ENCODE measurements at places on chromosomes 1 and 21.

GRCh38 chr1:186189156-186189555 lies 185.9 kb downstream of the TPR start:
- DNase-seq: no peak

- no peak for DNase-seq
These were observed 870.5 kb upstream of the CXADR start for GRCh38 chr21:16642353-16642752.

DNA sequence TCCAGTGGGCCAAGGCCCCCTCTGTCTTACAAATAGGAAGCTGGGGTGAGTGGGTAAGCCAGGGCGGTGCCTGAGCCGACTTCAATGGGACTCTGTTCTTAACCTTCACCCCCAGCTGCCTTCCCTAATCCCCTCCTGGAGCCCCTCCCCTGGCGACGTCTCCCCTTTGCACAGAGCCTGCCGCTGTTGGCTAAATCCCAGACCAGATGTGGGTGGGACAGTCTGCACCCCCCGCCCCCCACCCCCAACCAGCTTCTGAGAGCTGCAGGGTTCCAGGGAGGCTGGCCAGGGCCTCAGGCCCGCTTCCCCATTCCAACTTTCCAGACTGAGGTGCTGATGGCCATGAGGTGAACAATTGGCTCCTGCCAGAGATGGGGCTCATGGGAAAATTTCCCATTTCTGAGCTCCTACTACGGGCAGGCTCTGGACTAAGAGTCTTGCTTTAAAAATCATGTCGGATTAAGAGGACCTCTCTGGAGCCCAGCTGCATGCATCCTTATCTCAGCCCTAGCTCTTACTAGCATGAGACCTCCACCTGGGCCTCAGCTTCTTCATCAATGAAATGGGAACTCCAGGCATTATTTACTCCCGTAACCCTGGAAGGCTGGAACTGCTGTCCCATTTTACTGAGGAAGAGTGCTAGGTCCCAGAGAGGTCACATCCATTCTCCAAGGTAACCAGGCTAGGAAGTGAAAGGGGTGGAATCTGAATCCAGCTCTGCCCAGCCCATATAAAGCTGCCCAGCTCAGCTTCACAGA lies 6.4 kb downstream of the COL8A2 start:
- DNase-seq: no peak

GRCh38 chr1:153628638-153629342 lies 556 bp downstream of the S100A1 start:
- DNase-seq: no peak

- no peak for DNase-seq
These were observed 30.8 kb downstream of the AK2 start for GRCh38 chr1:33005838-33006421.

GRCh38 chr1:215476541-215476940 lies 90.6 kb upstream of the KCTD3 start:
- DNase-seq: no peak

DNA sequence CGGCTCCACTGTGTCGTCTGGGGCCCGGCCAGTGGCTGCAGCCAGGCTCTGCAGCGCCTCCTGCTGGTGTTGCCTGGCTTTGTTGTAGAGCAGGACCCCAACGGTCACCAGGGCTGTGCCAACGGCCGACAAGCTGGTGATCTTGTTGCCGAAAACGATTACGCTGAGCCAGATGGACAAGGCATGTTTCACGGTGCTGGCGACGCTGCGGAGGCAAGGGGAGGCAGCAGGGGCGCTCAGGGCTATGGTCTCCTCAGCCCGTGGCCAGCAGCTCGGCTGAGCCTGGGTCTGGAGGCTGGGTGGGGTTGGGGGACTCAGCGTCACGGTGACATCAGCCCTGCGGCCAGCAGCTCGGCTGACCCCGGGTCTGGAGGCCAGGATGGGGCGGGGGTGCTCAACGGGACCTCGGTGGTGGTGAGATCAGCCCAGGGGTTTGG lies 7.0 kb upstream of the CDK11B start:
- DNase-seq: no peak

- DNase-seq: no peak
These were observed 50.9 kb downstream of the PRDM15 start for GRCh38 chr21:41827951-41828883.

DNA sequence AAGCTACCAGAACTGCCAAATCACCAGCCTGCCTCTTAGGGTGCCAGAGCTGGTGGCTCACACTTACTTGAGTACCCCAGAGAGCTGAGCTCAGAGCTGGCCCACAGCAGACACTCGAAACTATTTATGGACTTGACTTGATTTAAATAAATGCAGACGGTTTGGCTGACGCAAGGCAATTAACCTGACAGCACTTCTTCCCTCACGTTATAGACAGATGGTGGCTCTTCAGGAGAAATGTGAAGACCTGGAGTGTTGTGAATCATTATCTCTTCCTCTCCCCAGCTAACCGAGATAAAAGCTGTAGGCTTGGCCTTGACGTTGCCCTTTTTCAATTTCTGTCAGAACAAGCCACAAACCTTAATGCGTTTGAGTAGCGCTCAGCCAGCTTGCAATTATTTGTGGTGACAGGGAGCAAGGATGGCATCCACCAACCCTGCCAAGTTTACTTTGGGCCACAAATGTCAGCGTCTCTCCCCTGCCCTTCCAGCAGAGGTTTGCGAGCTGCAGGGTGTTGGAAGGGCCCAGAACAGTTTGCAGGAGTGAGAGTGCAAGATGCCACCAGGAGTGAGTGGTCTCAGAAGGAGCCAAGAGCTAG lies 34.0 kb upstream of the BCAR3 start:
- no peak for DNase-seq

- DNase-seq: no peak
These were observed 48.0 kb downstream of the MARK1 start for GRCh38 chr1:220575718-220576497.

- DNase-seq: no peak
These were observed 187.6 kb downstream of the RHOU start for GRCh38 chr1:228922722-228923376.

DNA sequence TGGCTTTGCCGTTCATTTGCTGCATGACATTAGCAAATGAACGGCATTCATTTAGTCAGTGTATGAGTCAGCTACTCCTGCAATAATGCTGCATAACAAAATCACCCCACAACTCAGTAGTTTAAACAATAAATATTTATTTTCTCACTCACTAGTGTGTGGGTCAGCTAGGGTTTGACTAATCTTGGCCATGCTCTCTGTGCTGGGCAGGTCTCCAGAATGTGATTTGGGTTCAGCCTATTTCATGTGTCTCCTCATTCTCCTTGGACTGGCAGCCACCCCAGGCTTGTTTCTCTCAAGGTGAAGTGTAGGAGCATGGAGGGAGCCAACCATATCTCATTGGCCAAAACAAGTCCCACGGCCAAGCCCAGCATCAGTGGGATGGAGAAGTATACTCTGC lies 104.3 kb downstream of the LACTBL1 start:
- DNase-seq: no peak

DNA sequence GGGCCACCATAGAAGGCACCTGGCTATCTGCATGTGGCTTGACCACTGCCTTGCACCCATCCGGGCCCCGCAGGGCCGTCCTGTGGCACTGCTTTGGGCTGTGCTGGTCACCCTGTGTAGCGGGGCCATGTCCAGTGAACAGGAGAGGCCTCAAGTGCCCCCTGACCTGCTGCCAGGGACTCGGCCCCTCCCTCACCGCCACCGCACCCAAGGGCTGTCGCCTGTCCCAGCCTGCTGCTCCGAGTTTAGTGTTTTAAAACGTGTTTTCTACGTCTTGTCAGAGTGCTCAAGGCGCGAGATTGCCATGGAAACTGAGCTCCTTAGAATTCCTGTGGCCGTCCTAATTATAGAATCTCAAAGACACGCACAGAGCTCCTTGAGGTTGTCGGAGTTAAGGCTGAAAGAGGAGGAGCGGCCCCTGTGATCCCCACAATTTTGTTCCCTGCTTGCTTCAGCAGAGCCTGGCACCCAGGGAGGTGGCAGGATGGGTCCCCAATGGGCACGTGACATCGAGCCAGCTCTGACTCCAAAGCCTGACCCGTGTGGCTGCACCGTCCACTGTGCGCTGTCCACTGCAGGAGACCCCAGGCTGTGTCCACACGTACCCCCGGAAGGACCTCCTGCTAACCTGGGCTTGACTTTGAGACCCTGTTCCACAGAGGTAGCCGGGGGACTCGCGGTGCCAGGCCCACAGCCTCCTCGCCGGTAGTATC lies 66.2 kb downstream of the FAAP20 start:
- no peak for DNase-seq

DNA sequence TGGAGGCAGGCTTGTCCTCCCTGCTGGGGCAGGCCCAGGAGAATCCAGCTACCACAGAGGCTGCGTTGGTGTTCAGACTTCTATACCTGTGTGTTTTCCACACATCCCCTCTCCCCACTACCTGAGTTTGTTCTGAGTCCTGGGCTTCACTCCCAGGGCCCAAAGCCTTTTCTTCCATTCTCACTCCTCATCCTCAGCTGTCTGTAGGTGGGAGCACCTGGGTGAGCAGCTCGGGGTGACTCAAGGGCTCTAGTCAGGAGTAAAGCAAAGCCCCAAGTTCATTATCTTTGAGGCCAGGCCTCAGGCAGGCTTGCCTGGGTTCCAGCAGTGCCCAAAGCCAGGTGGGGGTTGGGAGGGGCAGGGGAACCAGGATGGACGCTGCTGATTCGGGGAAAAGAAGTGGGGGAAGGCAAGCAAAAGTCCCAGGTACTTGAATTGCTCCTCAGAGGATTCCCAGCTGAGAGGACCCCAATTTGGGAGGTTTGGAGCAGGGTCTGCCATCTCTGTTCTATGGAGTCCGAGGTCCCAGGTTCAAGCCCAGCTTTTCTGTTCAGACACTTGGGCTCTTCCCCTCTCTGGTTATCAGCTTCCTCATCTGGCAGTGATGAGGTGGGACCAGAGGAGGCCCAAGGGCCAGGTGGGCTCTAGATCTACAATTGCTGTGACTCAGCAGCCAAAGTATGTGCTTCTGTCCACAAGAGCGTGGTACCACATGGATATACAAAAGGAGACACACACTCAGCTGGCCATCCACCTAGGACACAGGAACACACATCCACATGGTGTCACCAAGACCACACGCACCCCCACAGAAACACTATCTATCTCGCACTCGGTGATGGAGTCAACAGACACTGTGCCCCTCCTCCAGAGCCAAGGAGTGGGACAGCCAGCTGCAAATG lies 5.8 kb upstream of the PTPN7 start:
- DNase-seq: no peak

GRCh38 chr1:58922302-58923089 lies 138.6 kb upstream of the JUN start:
- DNase-seq: no peak

- DNase-seq: no peak
These were observed 418.8 kb downstream of the SIPA1L2 start for GRCh38 chr1:232211149-232211548.

DNA sequence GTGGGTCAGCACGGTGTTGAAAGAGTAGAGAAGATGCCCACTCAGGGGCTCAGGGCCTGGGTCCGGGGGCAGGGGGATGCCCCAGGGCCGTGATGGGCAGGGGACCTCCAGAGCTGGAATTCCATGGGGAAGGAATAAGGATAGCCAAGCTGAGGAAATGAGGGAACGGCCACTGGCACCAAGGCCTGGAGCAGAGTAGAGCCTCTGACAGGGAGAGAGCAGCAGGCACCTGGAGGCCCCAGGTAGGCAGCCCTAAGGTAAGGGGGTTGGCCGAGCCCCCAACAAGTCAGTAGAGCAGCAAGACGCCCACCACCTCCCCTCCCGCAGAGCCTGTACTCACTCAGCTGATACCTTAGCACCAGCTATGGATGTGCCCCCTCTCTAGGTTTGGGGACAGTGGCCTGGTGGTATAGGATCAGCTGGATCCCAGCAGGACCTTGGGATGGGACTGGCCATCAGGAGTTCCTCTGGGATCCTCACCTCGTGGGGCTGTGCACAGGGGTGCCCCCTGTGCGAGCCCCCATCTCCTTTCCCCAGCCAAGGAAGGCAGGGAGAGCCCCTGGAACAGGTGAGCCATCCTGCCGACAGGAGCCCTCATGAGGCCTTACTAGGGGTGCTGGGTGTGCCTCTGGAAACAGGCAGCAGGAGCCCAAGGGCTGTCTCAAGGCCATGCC lies 21.0 kb upstream of the ARF1 start:
- DNase-seq: no peak

- no peak for DNase-seq
These were observed 25.5 kb downstream of the CAPN9 start for GRCh38 chr1:230772457-230773395.

Measured in activated CD8-positive, alpha-beta memory T cell treated with anti-CD3 and anti-CD28 coated beads for 1 hour (primary cell).